ENCODE measurements at places on chromosomes 12 and 14.

- DNase-seq = no peak
Measured at GRCh38 chr14:59213368-59214315, 25.2 kb downstream of the DAAM1 start.

DNA sequence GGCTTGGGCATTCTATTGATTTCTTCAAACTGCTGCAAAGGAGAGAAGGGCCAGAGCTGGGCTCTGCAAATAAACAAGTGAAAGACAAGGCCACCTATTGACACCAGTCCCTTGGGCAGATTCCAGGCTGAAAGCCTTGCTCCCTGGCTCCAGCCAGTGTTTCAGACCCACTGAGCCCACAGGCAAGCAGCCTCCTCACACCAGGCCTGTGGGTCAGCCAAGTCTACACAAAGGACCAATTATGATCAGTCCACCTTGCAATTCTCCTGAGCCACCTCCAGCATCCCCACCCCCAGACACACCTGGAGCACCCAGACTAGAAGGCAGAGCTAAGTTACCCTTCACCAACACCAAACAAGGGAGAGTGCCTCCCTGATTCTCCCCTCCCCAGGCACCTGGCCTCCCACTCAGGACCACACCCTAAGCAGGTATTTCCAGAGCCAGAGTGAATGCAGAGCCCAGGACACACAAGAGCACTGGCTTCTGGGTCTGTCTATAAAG, 13.8 kb downstream of the ACTN1 start:
- DNase-seq = no peak

DNA sequence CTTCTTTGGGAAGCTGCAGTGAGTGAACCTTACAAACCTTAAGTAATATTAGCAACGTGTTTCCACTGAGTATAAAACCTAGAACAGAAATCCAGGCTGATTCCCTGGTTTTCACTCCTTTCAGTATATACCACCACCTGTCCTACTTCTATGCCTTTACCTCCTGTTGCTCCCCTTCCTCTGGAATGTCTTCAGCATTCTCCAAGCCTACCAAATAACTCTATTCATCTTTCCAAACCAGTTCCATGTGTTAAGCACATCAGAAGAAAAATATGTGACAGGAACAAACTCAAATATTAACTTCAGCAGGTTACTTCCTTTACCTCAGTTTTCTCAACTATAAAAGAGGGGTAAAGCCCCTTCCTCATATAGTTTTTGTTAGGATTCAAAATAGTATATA, 39.8 kb downstream of the LIMA1 start:
- no peak for DNase-seq

GRCh38 chr14:76181546-76181945, 29.8 kb downstream of the GPATCH2L start:
- DNase-seq = no peak

All from transverse colon (tissue), 4 donors.